Large intestine (tissue), 12 donors: ENCODE measurements at places on chromosomes 5 and 9. TPM values are rescaled to one million over a fixed set of nuclear protein-coding genes. Genes with fewer than 3 reads are reported as not detected.

- no peak for DNase-seq
- no peak overlapping the region for H3K27ac ChIP-seq
- no peaks in the 10 kb centered on the region for H3K36me3 ChIP-seq
- H3K27me3 ChIP-seq, result no peaks in the 10 kb centered on the region
Observed at GRCh38 chr5:143004361-143005145, 234.4 kb downstream of the ARHGAP26 start.

- no peak overlapping the region for H3K4me3 ChIP-seq
- H3K36me3 ChIP-seq, result peaks cover 7% of the 10 kb centered on the region
- no peak overlapping the region for H3K27ac ChIP-seq
- no peak for DNase-seq
Observed at GRCh38 chr9:32389365-32389764, 4.9 kb downstream of the ACO1 start.

- H3K4me1 ChIP-seq, result peaks cover 8% of the 10 kb centered on the region
- no peak overlapping the region for H3K4me3 ChIP-seq
- H3K27ac ChIP-seq, result no peak overlapping the region
- no peaks in the 10 kb centered on the region for H3K36me3 ChIP-seq
- peak; percentile 36 for DNase-seq
Observed at GRCh38 chr9:107969141-107969540, 479.6 kb upstream of the KLF4 start.

DNA sequence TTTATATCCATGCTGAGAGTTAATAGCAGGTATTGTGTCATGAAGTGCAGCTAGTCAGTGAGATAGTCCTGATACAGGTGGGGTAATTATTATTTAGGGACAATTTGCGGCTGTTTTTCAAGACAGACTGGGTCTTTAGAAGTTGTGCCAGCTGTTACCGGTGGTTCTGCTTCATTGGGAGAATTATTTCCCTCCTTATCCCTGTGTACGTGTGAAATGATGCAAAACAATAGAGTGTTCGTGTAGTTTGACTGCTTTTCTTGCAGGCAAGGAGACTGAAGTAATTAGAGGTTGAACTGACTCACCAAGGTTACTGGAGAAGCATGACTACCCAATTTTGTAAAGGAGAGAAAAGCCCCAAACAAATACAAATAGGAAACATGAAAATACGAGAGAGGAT is 101.7 kb downstream of the ARRDC3 start:
- H3K4me3 ChIP-seq, result no peak overlapping the region
- no peaks in the 10 kb centered on the region for H3K27me3 ChIP-seq
- no peak for DNase-seq
- H3K4me1 ChIP-seq, result no peaks in the 10 kb centered on the region
- H3K27ac ChIP-seq, result no peak overlapping the region

- no peak overlapping the region for H3K4me3 ChIP-seq
- no peaks in the 10 kb centered on the region for H3K4me1 ChIP-seq
- H3K27ac ChIP-seq, result no peak overlapping the region
- DNase-seq, result no peak
Observed at GRCh38 chr5:96493219-96493790, 60.3 kb upstream of the PCSK1 start.

- peaks cover 8% of the 10 kb centered on the region for H3K4me1 ChIP-seq
- H3K27me3 ChIP-seq, result no peaks in the 10 kb centered on the region
- DNase-seq, result peak; percentile 38
- no peak overlapping the region for H3K4me3 ChIP-seq
Observed at GRCh38 chr5:16550316-16550952, 66.4 kb downstream of the RETREG1 start.

GRCh38 chr9:87447547-87448432 is 49.9 kb upstream of the DAPK1 start:
- no peaks in the 10 kb centered on the region for H3K36me3 ChIP-seq
- H3K27me3 ChIP-seq, result no peaks in the 10 kb centered on the region
- no peak overlapping the region for H3K27ac ChIP-seq
- H3K4me1 ChIP-seq, result no peaks in the 10 kb centered on the region
- no peak for DNase-seq

- H3K4me1 ChIP-seq, result no peaks in the 10 kb centered on the region
- H3K27ac ChIP-seq, result no peak overlapping the region
- H3K27me3 ChIP-seq, result no peaks in the 10 kb centered on the region
- H3K4me3 ChIP-seq, result no peak overlapping the region
- no peaks in the 10 kb centered on the region for H3K36me3 ChIP-seq
- DNase-seq, result no peak
Observed at GRCh38 chr9:125763394-125763801, 16.2 kb downstream of the PBX3 start.

DNA sequence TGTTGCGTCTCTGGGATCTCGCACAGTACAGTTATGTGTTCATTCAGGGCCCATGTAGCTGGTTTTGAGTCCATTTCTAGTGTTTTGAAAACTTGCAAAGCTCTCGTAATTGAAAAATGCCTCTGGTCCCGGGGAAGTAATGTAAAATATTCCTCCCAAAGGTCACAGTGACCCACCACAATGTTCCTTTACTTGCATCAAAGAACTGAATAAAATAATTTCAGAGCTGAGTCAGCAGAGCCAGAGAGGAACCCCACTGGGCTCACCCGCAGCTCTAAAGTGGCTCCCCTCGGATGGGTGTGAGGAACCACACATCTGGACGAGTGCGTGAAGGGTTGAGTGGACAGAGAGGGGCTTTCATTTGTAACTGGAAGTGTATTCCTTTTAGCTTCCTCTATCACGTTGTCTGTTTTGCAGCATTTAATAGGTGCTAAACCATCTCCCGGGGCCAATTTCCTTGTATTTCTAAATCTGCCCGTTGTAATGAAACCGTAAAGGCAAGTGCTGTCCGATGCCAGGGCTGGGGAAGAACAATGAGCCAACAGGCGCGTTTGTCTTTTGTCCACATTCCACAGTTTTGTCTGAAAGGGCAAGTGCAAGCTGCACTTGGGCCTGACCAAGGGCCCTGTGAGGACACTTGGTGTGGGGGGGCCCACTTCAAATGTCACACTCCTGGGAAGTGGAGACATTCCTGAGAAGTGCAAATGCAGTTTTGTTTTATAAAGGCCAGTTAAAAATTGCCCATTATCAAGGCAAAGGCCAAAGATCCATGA is 29.9 kb downstream of the COL5A1 start:
- H3K27me3 ChIP-seq, result no peaks in the 10 kb centered on the region
- H3K27ac ChIP-seq, result no peak overlapping the region
- DNase-seq, result no peak
- no peak overlapping the region for H3K4me3 ChIP-seq

GRCh38 chr9:27638716-27639115 is 65.4 kb upstream of the C9orf72 start:
- H3K36me3 ChIP-seq, result no peaks in the 10 kb centered on the region
- no peaks in the 10 kb centered on the region for H3K27me3 ChIP-seq

DNA sequence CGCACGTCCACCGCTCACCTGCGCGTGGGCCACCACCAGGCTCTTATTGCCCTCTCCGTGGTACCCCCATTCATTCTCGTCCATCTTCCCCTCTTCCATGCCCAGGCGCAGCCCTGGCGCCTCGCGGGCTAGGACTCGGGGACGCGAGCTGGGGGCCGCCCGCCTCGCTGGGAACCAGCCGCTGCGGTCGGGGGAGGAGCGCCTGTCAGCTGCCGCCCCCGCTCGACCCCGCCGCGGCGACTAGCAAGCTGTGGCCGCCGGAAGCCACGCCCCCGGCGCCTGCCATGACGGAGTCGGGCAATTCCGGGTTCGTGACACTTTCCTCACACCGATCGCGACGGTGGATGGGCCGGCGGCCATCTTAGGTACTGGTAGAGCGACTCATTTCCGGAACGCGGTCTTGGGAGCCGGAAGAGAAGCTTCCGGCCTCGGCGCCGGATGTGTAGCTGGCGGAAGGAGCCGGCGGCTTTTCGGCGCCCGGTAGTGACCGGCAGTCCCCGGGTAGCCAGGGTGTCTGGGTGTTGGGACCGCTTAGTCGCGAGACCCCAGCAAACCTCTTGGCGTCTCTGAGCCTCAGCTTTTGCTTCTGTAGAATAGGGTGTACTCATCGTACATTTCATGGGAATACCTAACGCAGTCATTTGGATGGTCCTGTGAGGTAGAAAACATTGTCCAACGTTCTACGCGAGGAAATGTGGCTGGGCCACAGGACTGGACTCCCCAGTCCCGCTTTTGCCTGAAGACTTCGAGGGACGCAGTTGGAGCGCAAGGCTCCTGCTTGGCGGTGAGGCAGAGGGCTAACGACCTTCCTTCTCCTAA is at the start of gene IPPK:
IPPK (minus strand) TSS at position 242 of the 819 bp plus-strand sequence; CDS start at position 99, 143 bp downstream.
- H3K27me3 ChIP-seq, result no peaks in the 10 kb centered on the region
- H3K4me1 ChIP-seq, result peaks cover 5% of the 10 kb centered on the region
- H3K4me3 ChIP-seq, result peak within 1 kb of the TSS; percentile 93
- DNase-seq, result peak; percentile 99
- H3K36me3 ChIP-seq, result peaks cover 13% of the 10 kb centered on the region

- H3K4me1 ChIP-seq, result no peaks in the 10 kb centered on the region
- no peak overlapping the region for H3K4me3 ChIP-seq
- H3K36me3 ChIP-seq, result peaks cover 31% of the 10 kb centered on the region
- H3K27ac ChIP-seq, result no peak overlapping the region
- no peaks in the 10 kb centered on the region for H3K27me3 ChIP-seq
Observed at GRCh38 chr5:67115246-67115645, 81.4 kb downstream of the CD180 start.

GRCh38 chr9:83688921-83689320 is 18.8 kb downstream of the UBQLN1 start:
- H3K36me3 ChIP-seq, result no peaks in the 10 kb centered on the region
- no peak overlapping the region for H3K27ac ChIP-seq
- H3K4me3 ChIP-seq, result no peak overlapping the region

GRCh38 chr5:137751869-137752491 is 2.2 kb downstream of the HNRNPA0 start:
- H3K27me3 ChIP-seq, result no peaks in the 10 kb centered on the region
- peak overlapping the region; percentile 97 for H3K27ac ChIP-seq
- peaks cover 7% of the 10 kb centered on the region for H3K4me1 ChIP-seq
- H3K4me3 ChIP-seq, result peak overlapping the region; percentile 83
- H3K36me3 ChIP-seq, result no peaks in the 10 kb centered on the region

- peaks cover 16% of the 10 kb centered on the region for H3K27me3 ChIP-seq
- H3K4me1 ChIP-seq, result no peaks in the 10 kb centered on the region
- no peak overlapping the region for H3K4me3 ChIP-seq
- DNase-seq, result no peak
Observed at GRCh38 chr5:150283904-150284303, 5.7 kb downstream of the CAMK2A start.

DNA sequence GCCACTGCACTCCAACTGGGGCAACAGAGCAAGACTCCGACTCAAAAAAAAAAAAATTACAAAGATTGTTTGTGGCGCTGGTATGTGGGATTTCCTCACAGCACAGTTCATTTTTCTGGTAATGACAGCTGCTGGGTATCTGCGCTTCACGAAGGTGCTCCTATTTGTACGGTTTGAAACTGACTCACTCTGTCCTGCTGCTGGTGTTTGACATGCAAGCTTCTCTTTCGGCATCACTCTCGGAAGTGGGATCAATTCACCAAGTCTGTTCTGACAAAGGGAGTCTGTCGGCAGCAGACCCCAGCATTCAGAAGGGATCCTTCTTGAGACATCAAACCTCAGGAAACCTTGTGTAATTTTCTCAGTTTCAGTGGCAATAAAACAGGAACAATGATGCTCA is 26.3 kb downstream of the MAML1 start:
- no peaks in the 10 kb centered on the region for H3K27me3 ChIP-seq
- peaks cover 3% of the 10 kb centered on the region for H3K36me3 ChIP-seq
- no peak for DNase-seq
- no peak overlapping the region for H3K27ac ChIP-seq
- H3K4me1 ChIP-seq, result peaks cover 25% of the 10 kb centered on the region
- H3K4me3 ChIP-seq, result no peak overlapping the region

- H3K4me1 ChIP-seq, result no peaks in the 10 kb centered on the region
- H3K27me3 ChIP-seq, result peaks cover 8% of the 10 kb centered on the region
- H3K4me3 ChIP-seq, result no peak overlapping the region
- no peak overlapping the region for H3K27ac ChIP-seq
- no peaks in the 10 kb centered on the region for H3K36me3 ChIP-seq
Observed at GRCh38 chr5:572398-573019, 39.6 kb upstream of the CEP72 start.

GRCh38 chr5:176611435-176611834 is 1.5 kb upstream of the GPRIN1 start:
- H3K4me3 ChIP-seq, result no peak overlapping the region
- no peaks in the 10 kb centered on the region for H3K4me1 ChIP-seq
- no peaks in the 10 kb centered on the region for H3K36me3 ChIP-seq
- peak; percentile 50 for DNase-seq
- peaks cover 56% of the 10 kb centered on the region for H3K27me3 ChIP-seq

DNA sequence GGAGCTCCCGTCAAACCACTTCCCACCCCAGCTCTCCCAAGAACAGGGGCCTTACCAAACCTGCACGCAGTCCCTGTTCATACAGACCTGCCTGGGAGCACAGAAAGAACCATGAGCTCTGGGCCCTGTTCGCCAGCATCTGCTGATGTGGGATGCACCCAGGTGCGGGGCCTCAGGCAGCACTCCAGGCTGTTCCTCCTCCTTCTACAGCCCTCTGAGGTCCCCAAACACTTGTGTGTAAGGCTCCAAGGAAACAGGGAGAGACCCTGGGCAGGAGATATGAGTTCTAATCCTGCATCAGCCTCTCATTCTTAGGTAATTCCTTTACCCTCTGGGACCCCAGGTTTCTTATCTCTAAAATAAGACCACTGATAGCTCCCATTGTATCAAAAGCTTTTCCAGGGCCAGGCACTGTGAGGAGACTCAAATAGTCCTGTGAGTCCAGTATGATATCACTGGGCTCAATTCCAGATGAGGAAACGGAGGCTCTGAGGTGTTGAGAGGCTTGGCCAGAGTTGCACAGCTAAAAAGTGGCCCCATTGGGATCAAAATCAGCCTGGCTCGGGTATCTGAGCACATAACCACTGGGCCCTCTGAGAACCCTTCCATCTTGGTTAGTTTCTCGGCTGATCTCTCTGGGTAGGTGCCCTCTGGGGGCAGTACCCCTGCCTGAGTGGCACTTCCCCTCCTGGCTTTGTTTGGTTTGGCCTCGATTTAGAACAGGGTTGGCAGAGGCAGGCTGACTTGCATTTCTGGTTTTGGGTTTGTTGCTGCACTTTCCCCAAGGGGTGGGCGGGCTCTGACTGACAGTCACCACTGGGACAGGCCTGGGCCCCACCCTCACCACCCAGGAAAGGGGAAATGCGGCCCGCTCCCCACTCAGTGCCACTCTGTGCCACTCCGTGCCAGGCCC is 116.8 kb downstream of the RGS3 start:
- H3K4me3 ChIP-seq, result no peak overlapping the region
- no peak for DNase-seq
- peaks cover 23% of the 10 kb centered on the region for H3K36me3 ChIP-seq
- H3K4me1 ChIP-seq, result peaks cover 20% of the 10 kb centered on the region
- H3K27ac ChIP-seq, result no peak overlapping the region
- no peaks in the 10 kb centered on the region for H3K27me3 ChIP-seq

ZNF454 gene
- polyA plus RNA-seq, result 2.9 TPM

PCDHB7 gene
- 1.3 TPM for polyA plus RNA-seq

HCN1 gene
- polyA plus RNA-seq, result 0.18 TPM

HRH2 gene
- 2.1 TPM for polyA plus RNA-seq

CLK4 gene
- 45.5 TPM for polyA plus RNA-seq

CATSPER3 gene
- 1.4 TPM for polyA plus RNA-seq

FOXD4 gene
- 0.42 TPM for polyA plus RNA-seq
